ENCODE measurements at places on chromosomes 4 and X. TPM values are rescaled to one million over a fixed set of nuclear protein-coding genes. Genes with fewer than 3 reads are reported as not detected.

DNA sequence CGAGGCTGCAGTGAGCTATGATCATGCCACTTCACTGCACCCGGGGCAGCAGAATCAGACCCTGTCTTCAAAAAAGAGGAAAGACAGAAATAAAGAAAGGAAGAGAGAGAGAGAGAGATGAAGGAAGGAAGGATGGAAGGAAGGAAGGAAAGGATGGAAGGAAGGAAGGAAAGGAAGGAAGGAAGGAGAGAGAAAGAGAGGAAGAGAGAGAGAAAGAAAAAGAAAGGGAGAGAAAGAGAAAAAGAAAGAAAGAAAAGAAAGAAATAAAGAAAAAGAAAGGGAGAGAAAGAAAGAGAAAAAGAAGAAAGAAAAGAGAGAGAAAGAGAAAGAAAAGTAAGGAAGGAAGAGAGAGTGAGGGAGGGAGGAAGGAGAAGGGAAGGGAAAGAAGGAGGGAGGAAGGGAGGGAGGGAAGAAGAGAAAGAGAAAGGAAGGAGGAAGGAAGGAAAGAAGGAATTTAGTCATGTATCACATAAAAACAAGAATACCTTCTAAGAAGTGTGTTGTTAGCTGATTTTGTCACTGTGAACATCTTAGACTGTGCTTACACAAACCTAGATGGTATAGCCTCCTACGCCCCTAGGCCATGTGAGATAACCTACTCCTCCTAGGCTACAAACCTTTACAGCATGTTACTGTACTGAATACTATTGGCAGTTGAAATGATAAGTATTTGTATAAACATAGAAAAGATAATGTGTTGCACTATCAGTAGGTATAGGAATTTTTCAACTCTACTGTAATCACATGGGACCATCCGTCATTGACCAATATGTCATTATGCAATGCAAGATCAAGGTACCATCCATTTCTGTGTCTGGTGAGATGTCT is 17.4 kb upstream of the AFF1 start:
- DNase-seq: no peak

DNA sequence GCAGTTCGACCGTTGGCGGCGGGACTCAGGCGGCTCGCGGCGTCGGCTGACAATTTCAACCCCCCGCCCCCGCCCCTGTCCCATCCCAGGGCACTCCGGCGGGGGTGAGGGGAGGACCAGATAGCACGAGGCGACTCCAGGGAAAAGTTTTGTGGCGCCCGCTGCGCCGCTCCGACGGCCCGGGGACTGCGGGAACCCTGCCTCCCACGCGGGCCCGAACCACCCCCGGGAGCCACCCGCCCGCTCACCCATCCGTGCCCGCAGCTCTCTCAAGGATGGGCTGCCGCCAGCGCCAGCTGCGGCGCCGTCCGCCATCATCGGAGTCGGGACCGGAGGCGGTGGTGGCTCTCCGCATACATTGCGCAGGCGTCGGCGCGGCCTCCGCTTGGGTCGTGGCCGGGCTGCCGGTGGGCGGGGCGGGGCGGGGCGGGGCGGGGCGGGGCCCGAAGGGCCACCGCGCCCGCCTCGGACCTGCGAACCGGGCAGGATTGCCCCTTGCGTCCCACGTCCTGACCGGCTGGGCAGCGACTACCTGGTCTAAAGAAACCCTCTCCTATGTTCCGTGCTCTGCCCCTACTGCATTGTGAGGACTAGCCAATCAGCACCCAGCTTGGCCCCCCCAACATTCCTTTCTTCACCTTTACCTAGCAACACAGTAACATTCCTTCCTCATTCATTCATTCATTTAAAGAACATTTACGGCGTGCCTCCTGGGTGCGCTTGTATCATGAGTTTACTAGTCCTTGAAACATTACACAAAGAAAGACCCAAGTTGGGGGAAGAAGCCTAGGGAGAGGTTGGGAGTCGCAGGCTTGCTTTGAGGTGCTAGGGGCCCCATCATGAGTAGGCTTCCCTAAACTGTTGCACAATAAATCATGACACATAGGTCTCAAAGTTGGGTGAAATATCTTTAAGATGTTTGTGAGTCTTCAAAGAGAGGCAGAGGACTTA is at the start of gene MAP7D3:
Gene MAP7D3 (minus strand): TSS at position 360 of the 951 bp plus-strand sequence. CDS start 42 bp downstream, at position 318.
- DNase-seq: peak; percentile 78

GRCh38 chrX:18354369-18355223 is at the start of gene SCML2:
Gene SCML2 (minus strand): TSS chrX:18354688. CDS start chrX:18334071, 20,617 bp downstream.
- DNase-seq: peak; percentile 64

The RAB9B gene
- 3.6 TPM for total RNA-seq

DNA sequence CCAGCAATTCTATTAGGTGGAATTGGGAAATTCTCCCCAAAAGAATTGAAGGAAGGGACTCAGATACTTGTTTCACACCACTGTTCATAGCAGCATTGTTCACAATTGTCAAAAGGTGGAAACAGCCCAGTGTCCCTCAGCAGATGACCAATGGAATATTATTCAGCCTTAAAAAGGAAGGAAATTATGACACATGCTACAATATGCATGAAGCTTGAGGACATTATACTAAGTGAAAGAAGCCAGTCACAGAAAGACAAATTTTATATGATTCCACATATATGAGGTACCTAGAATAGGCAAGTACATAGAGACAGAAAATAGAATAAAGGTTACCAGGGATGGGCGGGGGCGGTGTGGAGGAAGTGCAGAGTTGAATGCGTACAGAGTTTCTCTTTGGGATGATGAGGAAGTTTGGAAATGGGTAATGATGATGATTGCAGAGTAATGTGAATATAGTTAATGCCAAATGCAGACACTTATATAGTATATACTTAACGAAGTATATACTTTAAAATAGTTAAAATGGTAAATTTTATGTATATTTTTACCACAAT is 29.6 kb downstream of the DOCK11 start:
- no peak for DNase-seq

The VAMP7 gene
- total RNA-seq: 55.9 TPM

The GDPD2 gene
- total RNA-seq: 1.6 TPM

DNA sequence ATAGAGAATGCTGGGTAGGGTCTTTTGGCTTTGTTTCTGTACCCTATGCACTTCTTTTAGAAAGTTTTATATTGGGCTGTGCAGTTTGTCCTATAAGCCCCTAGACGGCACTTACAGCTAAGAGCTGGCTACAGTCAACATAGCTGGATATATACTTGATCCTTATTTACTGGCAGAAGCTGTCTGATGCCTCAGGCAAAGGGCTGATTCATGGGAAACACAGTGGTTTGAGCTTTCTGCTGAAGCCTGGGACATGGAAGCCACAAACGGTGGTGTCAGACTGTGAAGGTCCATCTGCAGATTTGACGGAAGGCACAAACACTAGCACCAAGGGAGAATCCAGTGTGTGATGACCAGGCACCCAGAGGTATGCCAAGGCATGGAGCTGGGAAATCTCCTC is 608.4 kb downstream of the ANKRD50 start:
- DNase-seq: no peak

DNA sequence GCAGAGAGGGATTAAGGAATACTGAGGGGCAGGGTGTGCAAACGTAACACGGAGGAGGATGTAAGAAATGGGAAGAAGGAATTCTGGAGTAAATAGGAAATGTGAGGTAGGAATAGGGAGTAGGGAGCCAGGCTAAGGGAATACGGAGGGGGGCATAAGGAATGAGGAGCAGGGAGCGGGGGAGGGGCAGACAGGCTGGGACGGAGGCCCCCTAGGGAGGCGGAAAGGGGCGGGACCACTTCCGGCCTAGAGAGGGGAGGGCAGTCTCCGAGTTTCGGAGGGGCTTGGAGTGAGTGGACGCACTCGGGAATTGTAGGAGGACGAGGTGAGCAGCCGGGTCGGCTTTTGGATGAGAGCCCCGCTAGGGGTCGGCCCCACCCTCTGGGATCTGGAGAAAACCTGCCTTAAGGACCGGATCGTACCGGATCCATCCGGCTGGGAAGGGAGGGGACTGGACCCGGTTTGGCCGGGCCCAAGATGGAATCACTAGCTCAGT is 612 bp downstream of the MAGED2 start:
- DNase-seq: peak; percentile 86

The AFP gene
- total RNA-seq: 23,697 TPM

- peak; percentile 74 for DNase-seq
Measured at GRCh38 chr4:159006202-159006601, 96.7 kb upstream of the RAPGEF2 start.

The MAGEA2 gene
- 0.93 TPM for total RNA-seq

The RASL11B gene
- 8.9 TPM for total RNA-seq

DNA sequence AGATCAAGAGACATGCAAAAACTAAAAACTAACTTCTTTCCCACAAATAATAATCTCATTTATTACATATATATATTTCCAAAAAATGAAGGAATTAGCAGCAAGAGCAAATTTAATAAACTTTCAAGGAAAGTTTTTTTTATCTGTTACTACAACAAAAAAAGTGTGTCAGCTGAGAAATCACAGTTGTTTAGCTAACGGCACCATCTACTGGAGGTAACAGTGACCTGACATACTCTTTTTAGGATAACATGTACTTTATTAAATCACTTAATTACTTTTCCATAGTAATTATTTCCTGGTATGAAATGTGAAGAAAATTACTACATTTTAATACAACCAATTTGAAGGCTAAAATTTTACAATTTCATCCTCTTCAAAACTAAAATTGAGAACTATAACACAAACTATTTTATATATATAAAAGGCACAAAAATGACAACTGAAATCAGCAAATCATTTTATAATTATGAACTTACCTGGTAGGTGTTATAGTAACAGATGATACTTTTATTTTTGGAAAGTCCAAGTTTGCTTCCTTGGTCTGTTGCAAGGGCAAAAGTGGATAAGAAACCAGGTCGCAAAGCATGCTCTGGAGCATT is 9.1 kb downstream of the LAMTOR3 start:
- peak; percentile 56 for DNase-seq

DNA sequence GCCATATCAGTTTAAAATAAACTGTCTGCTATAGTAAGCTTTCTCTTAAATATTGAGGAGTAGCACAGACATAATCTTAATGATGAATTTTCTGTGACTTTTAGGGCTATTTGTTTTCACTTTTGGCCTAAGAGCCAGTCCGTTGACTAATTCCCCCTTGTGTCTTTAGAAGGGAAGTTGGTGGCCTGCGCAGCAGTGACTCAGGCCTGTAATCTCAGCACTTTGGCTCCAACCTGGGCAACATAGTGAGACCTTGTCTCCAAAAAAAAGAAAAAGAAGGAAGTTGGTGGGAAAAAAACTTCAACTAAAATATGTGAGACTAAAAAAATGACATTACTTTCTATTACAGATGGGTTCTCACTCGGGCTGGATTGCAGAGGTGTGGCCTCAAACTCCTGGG is 3.4 kb downstream of the NCAPG start:
- no peak for DNase-seq

DNA sequence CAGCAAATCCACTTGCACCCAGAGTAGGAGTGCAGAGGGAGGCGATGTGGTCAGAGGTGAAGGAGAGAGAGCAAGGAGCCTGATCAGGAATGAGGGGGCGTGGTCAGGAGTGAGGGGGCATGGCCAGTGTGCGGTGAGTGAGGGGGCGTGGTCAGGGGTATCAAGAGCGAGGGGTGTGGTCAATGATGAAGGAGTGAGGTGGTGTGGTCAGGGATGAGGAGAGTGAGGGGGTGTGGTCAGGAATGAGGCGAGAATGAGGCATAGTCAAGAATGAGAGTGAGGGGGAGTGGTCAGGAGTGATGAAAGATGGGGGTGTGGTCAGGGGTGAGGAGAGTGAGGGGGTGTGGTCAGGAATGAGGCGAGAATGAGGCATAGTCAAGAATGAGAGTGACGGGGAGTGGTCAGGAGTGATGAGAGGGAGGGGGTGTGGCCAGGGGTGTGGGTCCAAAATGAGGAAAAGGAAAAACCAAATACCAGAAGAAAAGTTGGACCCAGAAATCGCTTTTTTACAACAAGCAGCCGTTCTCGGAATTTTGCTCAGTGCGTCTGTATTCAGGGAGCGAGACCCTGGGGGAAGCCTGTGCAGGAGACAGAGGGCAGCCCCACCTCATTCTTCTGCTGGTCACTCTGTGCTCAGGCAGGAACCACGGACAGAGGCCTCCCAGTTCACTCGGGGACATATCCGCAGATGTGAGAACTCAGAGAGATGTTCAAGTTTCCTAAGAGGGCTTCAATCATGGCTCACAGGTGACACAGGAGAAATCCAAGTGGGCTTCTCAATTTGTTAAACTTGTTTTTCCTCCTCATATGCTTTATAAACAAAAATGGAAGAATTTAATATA is 47.5 kb downstream of the MAGEA1 start:
- peak; percentile 87 for DNase-seq

- peak; percentile 19 for DNase-seq
Measured at GRCh38 chr4:108783665-108784463, 21.0 kb upstream of the ETNPPL start.

The MAGEE2 gene
- total RNA-seq: not detected

The NIPAL1 gene
- 14.5 TPM for total RNA-seq

All from hepatocyte (in vitro differentiated cells).